ENCODE measurements at places on chromosomes 11 and 22.

DNA sequence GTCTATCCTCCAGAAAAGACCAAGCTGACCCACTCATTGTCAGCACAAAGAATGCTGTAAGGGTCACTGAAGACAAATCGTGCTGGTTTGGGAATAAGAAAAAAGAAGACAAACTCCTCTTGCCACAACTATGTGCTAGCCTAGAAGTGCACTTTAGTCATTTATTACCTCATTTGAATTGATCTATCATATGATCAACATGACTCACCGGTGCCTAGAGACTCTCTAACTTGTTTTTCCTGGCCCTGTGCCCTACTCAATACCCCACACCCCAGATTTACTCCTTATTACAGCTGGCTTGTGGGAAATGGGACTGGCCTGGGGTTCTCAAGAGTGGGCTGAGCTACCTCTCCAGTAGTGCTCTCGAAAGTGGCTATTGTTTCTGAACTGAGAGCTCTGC is 35.9 kb upstream of the HORMAD2 start:
- no peak for DNase-seq

DNA sequence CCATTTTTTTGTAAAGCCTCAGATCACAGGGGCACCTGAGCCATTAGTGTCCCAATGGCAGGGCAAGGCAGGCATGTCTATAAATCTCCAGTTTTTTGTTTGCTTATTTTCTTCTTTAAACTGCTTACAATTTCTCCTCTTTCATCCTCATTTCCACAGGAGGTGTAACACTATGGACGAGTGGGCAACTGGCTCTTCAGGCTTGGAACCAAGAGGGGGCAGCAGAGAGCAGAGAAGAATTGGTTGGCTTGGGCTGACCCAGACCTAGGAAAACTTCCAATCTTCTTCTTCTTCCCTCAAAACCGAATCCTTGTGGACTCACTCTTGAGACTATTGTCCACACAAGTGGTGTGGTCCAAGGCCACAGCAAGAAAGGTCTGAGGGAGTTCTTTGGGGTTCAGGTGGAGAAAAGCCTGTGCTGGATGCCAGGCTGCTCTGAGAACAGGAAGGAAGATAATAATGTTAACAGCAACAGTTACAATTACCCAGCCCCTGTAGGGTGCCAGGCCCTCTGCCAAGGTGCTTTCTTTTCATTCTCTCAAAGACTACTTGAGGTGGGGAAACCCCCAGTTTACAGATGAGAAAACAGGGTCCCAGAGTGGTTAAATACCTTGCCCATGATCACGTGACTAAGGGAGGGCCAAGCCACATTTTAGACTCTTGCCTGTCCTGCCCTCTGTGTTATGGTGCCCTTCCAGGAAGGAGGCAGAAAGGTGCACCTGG is 70.7 kb upstream of the E2F8 start:
- DNase-seq: no peak

DNA sequence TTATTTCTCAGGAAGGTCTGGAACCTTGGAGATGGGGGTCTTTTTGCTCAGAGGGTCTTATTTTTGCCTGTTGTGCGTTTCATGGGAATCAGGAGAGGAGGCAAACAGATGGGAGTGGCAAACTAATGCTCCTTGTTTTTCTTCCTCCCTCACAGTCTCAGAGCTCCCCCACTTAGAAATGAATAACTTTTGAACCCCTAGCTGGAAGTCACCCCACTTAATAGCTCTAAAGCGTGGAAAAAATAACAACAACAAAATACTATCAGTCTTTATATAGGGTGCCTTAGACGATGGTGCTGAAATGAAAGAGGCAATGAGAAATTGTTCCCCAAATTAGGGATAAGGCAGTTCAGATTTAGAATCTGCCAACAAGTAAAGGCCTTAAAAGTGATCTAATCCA is 76.8 kb upstream of the BDNF start:
- no peak for DNase-seq

DNA sequence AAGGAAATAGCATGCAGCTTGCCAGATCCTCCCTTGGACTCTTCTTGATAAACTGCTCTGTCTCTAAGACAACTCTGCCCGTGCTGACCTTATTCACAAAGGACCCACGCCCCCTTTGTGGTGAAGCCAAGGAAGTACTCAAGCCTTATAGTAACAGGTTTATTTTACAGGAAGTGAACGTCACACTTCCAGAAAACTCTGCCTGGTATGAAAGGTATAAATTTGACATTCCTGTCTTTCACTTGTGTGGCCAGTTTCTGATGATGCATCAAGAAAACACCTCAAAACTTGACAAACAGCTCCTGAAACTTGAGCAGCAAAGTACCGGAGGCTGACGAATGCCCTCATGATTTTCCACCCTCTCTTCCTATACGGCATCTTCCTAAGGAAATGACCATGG is 12.5 kb upstream of the PELI3 start:
- no peak for DNase-seq

DNA sequence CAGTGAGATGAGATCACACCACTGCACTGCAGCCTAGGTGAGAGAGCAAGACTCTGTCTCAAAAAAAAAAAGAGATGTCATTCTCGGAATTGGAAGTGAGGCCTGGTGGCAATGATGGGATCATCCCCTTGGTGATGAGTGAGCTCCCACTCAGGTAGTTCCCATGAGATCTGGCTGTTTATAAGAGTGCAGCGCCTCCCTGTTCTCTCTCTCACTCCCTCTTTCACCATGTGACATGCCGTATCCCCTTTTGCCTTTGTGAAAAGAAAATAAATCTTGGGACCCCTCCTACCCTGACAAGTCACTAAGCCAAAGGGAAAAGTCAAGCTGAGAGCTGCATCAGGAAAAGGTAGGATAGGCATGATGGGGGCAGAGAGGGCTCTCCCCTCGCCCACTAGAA is 28.8 kb downstream of the ZNF70 start:
- no peak for DNase-seq

DNA sequence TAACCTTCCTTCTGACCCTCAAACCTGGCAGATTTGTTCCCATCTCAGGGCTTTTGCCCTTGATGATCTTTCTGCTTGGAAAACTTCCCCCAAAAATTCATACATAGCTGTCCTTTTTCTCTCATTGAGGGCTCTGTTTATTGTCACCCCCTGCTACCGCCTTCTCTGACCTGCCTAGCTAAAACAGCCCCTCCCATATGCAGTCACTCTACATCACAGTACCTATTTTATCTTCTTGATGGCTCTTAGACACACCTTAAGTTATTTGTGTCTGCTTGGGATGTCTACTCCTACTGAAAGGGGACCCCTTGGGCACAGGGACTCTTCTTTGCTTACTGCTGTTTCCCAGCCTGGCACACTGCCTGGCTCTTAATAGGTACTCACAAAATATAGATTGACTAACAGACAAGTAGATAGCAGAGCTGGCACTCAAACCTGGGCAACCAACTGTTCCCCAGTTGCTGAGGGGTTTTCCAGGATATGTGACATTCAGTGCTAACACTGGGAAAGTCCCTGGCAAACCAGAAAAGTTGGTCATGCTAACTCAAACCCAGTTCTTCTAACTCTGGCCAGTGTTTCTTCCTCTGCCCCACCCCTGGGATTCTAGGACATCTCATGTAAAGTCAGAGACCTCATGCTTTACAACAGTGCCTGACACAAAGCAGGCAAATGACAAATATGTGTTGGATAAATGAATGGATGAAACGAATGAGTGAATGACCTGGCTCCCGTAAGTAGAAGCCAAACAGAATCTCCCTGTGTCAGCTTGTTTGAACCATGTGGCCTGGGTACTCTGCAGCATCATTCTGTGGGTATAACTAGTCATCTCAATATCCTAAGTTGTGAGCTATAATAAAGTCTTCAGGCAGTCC is 19.8 kb upstream of the FJX1 start:
- no peak for DNase-seq
